ENCODE measurements at places on chromosomes 4 and X. TPM values are rescaled to one million over a fixed set of nuclear protein-coding genes. Genes with fewer than 3 reads are reported as not detected.

Gene CD38
- total RNA-seq = 7.1 TPM

Gene PGAM4
- total RNA-seq = not detected

Gene TMLHE
- 29.3 TPM for total RNA-seq

Gene HCCS
- 14.3 TPM for total RNA-seq

Gene CABS1
- total RNA-seq = not detected

Gene PNMA6F
- 1.4 TPM for total RNA-seq

Gene NCAPG
- 20.3 TPM for total RNA-seq

Gene KLB
- 0.30 TPM for total RNA-seq

Gene CDS1
- 9.6 TPM for total RNA-seq

Gene CEP135
- total RNA-seq = 11.0 TPM

Measured in spinal cord (tissue), 10 donors.